ENCODE measurements at places on chromosomes 6 and 20.

- DNase-seq, result no peak
Measured at GRCh38 chr6:7938562-7939183, 28.1 kb upstream of the TXNDC5 start.

DNA sequence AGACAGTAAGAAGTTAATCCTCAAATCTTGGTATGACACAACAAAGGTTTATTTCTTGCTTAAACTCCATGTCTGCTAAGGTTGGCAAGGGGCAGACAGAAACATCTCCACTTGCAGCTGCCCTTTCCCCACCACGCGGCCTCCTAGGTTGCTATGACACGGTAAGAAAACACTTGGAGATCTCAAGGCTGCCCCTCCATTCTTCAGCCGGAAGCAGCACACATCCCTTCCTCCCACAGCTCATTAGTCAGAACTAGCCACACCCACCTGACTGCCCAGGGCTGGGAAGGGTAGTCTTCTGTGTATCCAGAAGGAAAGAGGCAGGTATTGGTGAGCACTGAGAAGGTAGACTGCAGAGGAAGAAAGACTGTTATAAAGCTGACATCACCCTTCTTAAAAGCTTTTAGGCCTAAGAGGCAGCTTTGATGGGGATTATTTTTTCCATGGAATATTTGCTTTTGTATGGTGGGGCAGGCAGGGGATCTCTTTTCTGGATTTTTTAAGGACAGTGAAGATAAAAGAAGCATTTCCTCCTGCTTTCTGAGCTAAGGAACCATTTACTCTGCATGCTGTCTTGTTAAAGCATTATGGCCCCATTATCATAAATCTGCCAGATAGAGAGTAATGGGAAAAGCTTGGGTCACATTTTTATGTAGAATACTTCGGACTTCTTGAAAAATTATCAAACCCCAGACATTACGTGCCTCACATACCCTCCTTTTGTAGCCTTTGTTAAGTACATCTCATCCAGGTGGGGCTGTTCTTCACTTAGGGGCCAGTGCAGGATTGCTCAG, 41.6 kb downstream of the MRAP2 start:
- peak; percentile 52 for DNase-seq

DNA sequence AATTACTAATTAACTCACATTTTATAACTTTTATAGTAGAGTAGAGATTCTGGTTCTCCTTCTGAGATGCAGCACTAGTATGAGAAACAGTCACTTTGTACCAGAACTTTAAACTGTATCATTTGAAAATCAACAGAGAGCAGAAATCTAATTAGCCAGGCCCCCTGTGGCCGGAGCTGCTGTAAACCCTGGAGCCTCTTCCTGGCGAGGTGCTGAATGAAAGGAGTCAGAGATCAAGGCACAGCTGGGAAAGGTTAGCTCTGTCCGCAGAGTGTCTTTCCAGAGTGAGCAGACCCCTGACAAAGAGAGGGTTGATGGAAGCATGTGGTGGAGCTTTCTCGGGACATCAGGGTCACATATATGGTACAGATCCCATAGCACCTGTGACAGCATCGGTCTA, 703.8 kb downstream of the RFPL4B start:
- DNase-seq, result no peak

- peak; percentile 95 for DNase-seq
Measured at GRCh38 chr6:144349690-144350527, 64.8 kb downstream of the UTRN start.
